ENCODE measurements at places on chromosomes 1 and 21.

DNA sequence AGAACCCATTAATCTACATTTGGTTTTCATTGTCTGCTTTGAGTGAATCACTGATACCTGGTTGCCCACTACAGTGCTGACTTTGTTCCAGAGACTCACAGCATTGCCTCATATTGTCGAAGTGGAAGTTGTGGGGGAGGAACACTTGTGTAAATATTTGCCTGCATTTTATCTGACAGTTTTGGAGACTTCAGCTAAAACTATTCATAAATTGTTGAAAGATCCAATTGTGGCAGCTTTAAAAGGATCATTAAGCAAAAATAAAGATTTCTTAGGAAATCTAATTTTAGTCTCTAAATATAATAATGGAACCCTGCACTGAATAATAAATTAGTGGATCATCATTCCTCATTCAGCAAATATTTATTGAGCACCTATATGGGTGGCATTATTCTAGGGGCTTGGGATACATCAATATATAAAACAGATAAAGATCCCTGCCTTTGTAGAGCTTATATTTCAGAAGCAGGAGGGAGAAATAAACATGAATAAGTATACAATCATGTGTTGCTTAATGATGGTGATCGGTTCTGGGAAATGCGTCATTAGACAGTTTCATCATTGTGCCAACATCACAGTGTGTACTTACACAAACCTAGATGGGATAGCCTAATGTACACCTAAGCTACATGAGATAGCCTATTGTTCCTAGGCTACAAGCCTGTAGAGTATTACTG lies 73.5 kb downstream of the OSBPL9 start:
- peak; percentile 2 for DNase-seq

GRCh38 chr1:115670476-115671175 lies 28.9 kb downstream of the VANGL1 start:
- no peak for DNase-seq

DNA sequence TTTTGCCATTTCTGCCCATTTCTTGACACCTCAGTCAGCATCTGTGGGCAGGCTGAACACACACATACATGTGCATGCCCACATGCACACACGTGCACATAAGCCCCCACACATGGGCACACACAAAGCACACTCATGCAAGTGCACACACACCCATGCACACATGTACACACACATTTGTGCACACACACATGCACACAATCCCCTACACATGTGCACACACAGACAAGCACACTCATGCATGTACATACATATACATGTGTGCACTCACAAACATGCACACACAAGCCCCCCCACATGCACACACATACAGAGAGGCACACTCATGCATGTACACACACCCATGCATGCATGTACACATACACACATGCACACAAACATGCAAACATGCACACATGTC lies 83.5 kb upstream of the ACTRT2 start:
- DNase-seq: no peak

DNA sequence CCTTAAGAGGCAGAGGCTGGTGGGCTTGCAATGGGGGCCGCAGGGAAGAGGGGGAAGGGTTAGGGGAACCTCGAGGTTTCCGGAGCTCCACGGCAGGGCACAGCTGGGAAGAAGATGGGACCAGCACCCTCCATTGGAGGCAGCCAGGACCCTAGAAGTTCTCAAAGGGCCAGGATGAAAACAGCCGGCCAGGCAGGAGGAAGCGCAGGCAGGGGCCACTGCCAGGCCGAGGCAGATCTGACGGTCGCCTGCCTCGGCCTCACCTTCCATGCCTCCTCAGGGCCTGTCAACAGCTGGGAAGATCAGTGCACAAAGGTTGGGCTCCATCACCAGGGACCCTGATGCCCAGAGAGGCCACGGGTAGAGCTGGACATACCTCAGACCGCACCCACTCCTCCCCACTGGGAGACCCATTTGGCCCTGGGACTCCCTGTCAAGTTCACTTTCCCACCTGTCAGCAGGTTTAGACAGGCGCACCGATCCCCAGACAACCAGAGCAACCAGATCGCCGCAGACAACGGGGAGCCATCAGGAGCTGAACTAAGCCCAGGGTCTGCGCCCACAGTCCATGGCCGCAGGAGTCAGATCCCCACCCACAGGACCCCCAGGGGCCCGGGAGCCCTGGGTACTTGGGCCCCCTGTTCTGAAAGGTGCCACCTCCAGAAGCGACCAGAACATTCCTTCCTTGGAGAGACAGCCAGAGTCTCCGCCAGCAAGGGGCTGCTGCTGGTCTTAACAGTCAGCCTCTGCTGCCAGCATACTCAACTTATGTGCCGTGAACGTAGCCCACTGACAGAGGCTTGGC lies 2.2 kb downstream of the SLC19A1 start:
- no peak for DNase-seq

DNA sequence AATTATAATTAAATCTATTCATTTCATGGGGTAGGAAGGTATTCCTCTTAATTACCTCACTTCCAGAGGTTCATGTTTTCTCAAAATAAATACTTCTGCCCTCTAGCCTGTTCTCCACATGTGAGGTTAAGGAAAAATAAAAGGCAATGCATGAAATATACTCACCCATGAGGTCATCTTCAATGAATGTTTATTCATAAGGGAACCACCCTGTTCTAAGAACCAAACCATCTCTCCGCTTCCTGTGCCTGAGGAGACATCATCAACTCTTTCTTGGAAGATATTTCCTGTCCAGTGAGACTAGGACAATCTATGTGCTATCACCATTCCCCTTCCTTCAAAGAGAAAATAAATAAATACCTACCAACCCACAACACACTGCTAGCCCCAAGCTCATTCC lies 513.7 kb upstream of the PLXNA2 start:
- DNase-seq: no peak

DNA sequence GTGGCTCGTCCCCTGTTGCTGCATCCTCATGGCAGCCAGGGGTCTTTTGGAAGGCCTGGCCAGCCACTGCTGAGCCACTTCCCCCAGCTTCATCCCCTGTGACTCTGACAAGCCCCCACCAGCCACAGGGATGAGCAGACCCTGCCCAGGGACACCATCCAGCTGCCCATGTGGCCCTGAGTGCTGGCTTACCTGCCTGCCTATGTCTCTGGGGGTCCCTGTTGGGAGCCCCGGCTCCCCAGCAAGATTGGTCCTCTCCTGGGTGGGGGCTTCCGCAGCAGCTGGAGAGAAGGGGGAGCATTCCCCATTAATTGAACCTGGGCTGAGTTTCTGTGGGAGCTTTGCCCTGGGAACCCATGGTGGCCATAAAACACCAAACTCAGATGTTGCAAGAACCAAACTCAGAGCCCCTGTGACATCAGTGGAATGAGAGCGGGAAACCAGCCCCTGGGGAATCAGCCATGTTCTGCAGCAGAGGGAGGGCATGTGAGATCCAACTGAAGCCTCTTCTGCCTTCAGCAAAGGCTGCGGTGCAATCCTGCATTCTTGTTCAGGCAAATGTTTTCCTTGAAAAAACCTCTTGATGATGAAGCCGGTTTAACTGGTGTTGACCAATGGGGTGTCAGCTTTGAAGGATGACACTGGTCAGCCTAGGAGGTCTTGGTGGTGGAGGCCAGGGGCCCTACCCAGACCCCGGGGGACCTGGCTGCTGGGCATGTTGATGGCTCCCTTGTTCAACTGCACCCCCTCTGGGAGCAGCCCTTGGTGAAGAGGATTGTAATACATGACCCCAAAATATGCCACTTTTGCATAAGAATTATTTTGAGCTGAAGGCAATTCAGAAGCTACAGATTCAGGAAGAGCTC lies 28.3 kb upstream of the COL18A1 start:
- no peak for DNase-seq
